Occipital lobe (tissue), 3 donors: ENCODE measurements at places on chromosomes 5 and 9. TPM values are rescaled to one million over a fixed set of nuclear protein-coding genes. Genes with fewer than 3 reads are reported as not detected.

DNA sequence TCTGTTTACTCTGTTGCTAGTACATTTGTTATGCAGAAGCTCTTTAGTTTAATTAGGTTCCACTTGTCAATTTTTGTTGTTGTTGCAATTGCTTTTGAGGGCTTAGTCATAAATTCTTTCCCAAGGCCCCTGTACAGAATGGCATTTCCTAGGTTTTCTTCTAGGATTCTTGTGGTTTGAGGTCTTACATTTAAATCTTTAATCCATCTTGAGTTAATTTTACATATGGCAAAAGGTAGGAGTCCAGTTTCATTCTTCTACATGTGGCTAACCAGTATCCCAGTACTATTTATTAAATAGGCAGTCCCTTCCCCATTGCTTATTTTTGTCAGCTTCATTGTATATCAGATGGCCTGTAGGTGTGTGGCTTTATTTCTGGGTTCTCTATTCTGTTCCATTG, 792.4 kb downstream of the PTPRD start:
- DNase-seq: no peak

DNA sequence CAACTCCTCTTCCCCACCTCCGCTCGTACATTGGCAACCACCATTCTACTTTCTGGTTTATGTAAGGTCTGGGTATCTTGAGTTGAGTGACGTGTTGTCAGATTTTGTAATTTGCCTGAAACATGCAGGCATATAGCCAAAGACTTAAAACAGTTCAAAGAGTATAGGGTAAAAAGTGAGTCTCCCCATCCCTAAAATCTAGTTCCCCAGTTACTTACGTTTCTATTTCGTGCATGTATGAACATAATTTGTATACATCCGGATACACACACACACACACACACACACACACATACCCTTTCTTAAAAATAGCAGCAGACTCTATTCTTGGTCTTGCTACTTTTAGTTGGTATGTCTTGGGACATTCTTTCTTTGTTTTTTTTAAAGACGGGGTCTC, 915 bp downstream of the HSDL2 start:
- no peak for DNase-seq

DNA sequence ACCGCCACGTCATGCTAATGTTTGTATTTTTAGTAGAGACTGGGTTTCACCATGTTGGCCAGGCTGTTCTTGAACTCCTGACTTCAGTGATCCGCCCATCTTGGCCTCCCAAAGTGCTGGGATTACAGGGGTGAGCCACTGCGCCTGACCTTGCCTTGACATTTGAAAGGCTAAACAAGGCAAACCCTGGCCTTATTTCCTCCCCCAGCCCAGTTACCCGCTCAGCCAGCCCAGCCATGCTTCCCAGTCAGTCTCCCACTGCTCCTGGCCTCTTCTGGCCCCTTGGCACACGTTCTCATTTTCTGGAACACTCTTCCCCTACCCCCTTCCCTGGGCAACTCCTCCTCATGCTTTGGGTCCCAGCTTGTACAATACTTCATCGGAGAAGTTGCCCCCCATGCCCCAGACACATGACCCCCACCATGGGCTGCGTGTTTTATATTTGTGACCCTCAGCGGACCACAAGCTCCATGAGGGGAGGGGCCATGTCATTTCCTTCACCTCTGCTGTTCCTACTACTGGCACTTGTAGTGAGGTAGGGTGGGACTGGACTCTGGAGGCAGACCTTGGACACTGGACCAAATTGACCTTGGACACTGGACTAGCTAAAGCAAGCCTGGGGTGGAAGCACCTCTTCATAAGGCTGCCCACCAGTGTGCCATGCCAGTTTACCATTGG, 94.4 kb upstream of the IER5L start:
- DNase-seq: no peak

DNA sequence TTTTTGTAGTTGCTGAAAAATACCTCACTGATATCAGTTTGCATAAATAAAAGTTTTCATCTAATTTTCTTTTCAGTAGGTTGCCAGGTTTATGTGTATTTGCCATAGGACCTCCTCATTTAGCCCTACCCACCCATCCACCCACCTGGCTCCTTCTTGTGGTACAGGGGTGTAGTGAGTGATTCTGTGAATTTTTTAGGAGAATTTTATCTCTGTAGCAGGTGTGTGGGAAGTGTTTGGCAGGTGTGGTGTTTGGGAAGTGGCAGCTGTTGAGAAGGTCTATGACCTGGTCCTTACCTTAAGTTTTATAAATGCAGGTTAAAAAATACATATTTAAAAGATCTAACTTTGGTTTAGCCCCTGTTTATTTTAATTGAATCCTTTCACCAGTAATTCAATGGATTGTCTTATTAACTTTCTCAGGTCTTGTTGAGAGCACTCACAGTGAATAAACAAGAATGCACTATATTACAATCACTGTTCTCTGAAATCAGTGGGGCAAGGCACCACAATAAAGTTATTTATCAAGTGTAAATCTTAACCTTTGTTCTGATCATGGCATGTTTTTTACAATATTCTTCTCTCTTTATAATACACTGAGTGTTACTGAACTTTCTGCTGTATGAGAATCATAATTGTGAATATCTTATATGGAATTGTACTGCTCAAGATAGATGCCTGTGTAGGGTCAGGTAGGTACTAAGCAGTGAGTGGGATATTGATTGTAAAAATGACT, 189.1 kb downstream of the WDR70 start:
- no peak for DNase-seq

DNA sequence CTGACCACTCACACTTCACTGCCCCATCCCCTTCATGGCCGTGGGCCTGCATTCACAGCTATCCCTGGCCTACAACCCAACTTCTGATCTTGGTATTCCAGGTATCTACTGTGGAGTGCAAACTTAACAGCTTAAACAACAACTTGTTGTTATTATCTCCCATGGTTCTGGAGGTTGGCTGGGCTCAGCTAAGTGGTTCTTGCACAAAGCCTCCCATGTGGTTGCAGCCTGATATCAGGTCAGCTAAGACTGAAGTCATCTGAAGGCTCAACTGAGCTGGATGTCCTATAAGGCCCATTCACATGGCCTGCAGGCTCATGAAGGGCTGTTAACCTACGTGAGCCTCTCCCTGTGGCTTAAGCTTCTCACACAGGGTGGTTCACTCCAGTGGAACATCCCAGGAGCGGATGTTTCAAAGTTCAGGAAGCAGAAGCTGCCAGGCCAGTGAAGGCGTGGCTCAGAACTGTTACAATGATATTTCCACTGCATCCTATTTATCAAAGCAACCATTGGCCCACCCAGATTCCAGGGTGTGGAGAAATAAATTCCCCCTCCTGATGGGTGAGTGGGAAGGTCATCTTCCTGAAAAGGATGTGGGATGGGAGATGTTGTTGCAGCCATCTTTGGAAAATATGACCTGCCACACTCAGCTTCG, 30.0 kb upstream of the TRIO start:
- no peak for DNase-seq

DNA sequence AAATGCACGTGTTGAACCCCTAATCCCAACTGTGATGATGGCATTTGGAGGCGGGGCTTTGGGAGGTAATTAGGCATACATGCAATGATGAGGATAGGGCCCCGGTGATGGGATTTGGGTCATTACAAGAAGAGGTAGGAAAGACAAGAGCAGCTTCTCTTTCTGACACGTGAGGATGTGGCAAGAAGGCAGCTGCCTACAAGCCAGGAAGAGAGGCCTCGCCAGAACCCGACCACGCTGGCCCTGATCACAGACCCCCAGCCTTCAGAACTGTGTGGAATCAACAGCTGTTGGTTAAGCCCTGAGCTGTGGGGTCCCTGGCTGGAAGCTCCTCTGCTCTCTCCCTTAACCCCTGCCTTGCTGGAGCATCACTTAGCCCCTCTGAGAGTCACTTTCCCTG, 57.5 kb downstream of the COL23A1 start:
- no peak for DNase-seq

DNA sequence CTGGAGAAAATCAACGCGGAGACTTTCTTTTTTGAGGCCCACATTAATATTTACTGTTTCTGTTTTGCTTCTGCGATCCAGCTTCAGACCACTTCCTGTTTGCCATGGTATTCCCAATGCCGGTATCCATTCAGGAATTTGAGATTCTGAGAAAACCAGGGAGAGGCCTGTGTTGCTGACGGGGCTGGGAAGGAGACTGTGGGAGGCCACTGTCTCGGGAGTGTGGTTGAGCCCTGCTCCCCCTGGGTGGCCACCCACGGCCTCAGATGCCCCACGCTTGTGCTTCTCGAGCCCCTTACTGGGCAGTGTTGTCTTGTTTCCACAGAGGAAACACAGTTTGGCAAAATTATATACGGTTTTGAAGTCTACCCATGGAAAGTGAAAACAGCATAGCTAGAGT, 403.6 kb upstream of the IRX2 start:
- no peak for DNase-seq

DNA sequence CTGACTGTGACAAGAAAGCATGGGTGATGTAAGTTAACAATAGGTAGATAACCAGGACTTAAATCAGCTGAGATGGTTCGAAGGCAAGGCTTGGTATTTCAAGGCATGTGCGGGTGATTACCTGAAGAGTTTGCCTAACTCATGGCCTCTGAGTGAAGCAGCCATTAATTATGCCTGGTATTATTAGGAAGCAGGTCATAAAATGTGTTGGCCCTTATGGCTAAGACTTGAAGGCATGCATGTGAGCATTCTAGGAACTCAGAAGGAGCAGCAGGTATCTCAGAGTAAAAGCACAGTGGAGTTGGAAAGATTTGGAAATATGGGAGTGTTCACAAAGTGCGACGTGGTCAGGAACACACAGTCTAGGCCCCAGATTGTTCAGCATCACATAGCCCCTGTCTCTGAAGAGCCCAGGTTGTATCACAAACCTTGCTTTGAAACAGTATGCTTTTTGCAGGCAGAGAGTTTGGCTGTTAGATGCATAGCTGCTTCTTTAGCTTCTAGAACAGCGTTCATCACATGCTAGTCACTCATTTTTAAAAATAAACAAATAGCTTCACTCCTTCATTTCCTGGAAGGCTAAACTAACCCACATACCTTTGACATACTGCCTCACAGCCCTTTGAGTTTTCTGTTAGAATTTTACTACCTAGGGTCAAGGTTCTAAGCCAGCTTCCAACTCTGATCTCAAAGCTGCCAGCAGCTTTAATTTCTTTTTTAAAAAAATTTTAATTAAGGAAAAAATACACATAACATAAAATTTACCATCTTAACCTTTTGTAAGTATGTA, 2.1 kb downstream of the HEXB start:
- no peak for DNase-seq

DNA sequence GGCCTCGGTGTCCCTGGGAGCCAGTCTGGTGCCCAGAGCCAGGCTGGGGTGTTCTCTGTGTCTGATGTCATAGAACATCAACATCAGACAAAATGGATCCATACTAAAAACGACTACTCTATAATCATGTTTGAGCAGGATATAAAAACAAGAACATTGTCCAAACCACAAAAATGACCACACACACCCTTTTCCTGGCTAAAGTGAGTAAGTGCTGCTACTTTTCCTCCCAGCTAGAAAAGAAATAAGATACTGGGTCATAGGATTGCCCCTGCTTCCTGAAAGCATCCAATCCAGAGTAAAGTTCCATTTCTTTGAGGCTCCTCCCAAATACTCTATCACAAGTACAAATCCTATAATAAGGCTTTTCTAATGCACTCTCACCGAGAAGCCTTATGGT, 19.7 kb upstream of the TRAF1 start:
- DNase-seq: no peak

GRCh38 chr5:142685418-142686209, at the start of gene FGF1:
Gene FGF1 (minus strand): TSS chr5:142686090. CDS start chr5:142614127, 71,963 bp downstream.
- peak; percentile 27 for DNase-seq

DNA sequence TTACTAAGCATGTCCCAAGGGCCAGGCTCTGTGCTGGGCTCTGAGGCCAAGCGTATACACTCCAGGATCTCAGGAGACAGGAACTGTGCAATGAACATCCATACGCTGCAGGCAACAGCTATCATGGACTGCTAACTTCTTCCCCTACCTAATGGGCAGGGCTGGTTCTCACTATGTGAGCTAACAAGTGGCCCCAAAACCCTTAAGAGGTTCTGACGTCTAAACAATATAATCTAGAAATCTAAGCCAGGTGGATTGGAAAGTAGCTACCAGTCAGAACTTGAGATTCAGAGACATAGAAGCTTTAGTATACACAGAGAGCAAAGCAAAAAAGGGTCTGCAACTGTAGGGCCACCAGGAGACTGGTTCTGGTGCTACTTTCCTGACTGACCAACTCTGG, 27.6 kb downstream of the ABCA1 start:
- no peak for DNase-seq

- no peak for DNase-seq
Measured at GRCh38 chr5:167503926-167504720, 787.3 kb upstream of the WWC1 start.

GRCh38 chr9:113578882-113579282, 115.4 kb downstream of the RGS3 start:
- DNase-seq: no peak

GRCh38 chr5:11584017-11584416, 320.2 kb downstream of the CTNND2 start:
- DNase-seq: no peak

GRCh38 chr5:139636207-139636792, 11.8 kb upstream of the CXXC5 start:
- no peak for DNase-seq

- DNase-seq: no peak
Measured at GRCh38 chr5:127010362-127010761, 20.0 kb downstream of the MARCHF3 start.

GRCh38 chr5:4880304-4880741, 259.8 kb upstream of the ADAMTS16 start:
- DNase-seq: no peak

DNA sequence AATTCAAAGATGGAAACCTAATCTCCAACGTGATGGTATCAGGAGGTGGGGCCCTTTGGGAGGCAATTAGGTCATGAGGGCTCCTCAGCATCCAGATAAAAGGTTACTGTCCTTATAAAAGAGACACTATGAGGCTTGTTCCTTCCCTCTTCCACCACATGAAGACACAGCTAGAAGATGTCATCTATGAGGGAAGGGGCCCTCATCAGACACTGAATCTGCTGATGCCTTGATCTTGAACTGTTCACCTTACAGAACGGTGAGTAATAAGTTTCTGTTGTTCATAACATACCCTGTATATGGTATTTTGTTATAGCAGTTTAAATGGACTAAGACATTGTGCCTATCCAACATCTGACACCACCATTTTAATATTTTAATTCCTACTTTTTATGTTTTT, 19.7 kb upstream of the CCNH start:
- DNase-seq: no peak

MLANA gene
- not detected for total RNA-seq

NRG2 gene
- 4.1 TPM for total RNA-seq

ZBED3 gene
- total RNA-seq: 2.2 TPM

GIN1 gene
- total RNA-seq: 19.3 TPM

ACOT12 gene
- 2.8 TPM for total RNA-seq

NXNL2 gene
- total RNA-seq: 0.78 TPM

OR1J4 gene
- not detected for total RNA-seq

PRUNE2 gene
- 13.4 TPM for total RNA-seq

PCDHGA6 gene
- 12.3 TPM for total RNA-seq

NNT gene
- 157 TPM for total RNA-seq

HRH2 gene
- 6.9 TPM for total RNA-seq
